ENCODE measurements at places on chromosomes 2 and 18.

DNA sequence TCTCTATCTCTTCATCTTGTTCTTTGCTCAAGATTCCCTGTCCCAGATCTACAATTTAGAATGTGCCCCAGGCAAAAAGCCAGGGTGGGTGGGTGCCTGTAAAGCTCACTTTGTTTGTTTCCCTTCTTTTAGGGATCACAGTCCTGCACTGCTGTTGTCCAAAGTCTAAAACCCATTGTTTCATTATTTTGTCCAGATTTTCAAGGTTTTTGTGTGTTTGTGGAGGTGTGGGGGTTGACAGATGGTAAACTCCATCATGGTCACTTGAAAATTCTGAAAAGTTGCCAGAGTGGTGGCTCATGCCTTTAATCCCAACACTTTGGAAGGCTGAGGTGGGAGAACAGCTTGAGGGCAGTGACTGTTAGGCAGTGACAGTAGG lies 41.5 kb downstream of the YES1 start:
- no peak for DNase-seq

- no peak for DNase-seq
Measured at GRCh38 chr2:39567507-39567906, 98.2 kb upstream of the TMEM178A start.

DNA sequence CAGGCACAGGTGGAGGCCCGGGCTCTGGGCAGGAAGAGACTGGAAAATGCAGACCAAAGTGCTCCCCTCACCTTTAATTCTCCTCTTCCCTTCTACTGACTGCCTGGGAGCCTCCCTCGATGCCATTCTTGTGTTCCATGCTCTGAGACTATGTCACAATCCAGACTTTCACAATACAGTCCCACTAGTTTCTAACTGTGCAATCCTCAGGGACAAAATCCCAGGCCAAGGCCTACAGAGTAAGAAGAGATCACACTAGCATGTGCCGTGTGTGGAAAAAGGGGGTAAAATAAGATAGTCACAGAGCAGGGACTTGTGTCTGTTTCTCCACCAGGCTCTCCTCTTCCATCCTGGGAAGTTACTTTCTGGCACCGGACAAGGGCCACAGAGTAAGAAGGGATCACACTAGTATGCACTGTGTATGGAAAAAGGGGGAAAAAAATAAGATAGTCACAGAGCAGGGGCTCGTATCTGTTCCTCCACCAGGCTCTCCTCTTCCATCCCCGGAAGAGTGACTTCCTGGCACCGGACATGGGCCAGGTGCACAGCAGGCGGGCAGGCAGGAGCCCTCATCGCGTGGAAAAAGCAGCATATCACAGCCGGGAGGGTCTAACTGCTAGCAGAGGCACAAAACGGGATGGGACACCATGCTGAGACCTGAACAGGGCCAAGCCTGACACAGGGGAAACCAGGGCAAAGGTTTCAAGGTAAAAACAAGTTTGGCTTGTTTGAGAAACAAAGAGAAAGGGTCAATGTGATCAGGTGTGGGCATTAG lies 9.6 kb downstream of the CYB5A start:
- no peak for DNase-seq

DNA sequence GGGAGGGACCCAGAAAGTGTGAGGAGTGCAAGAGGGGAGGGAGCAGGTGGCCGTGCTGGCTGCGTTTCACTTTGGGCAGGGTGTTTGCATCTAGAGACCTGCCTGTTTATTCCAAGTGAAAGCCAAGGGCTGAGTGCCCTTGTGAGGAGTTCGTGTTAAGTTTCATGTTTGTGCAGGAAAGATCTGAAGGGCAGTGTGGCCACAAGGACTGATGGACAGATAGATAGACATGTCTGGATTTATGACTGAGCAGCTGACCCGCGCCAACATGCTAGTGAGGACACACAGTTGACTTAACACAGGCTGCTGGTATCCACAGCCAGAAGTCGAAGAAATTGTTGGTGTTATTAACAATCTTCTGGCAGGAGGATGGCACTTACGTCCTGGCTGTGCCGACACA lies 387.6 kb upstream of the TNP1 start:
- no peak for DNase-seq

GRCh38 chr2:224882291-224883171 lies 159.7 kb downstream of the DOCK10 start:
- DNase-seq, result no peak

DNA sequence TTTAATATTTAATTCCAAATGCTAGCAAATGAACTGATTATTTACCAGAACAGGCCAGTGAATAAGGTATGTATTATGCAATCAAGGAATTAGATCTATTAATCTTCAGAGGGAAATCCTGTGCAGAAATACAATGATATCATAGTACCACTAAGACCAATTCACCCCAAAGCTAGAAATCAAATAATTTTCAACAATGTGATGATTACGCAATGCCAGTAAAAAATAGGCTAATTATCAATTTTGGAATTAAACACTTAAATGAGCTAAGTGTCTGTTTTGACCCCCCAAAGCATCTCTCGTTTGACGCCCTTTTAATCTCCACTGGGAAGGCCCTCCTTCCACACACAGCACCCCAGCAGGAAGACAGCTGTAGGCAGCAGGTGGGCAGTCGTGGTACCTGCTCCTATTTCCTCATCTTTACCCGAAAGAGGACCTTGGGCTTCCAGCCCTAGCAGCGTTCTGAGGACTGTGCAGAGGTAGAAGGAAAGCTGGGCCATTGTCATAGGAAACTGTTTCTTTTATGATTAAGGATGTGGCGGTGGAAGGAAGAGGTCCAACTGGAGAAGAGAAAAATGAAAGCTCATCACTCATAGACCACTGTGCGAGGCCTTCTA lies 84.7 kb downstream of the MBP start:
- no peak for DNase-seq

GRCh38 chr2:150228936-150229335 lies 258.5 kb downstream of the RND3 start:
- no peak for DNase-seq

GRCh38 chr18:74836296-74837139 lies 238.8 kb downstream of the ZNF407 start:
- peak; percentile 74 for DNase-seq

DNA sequence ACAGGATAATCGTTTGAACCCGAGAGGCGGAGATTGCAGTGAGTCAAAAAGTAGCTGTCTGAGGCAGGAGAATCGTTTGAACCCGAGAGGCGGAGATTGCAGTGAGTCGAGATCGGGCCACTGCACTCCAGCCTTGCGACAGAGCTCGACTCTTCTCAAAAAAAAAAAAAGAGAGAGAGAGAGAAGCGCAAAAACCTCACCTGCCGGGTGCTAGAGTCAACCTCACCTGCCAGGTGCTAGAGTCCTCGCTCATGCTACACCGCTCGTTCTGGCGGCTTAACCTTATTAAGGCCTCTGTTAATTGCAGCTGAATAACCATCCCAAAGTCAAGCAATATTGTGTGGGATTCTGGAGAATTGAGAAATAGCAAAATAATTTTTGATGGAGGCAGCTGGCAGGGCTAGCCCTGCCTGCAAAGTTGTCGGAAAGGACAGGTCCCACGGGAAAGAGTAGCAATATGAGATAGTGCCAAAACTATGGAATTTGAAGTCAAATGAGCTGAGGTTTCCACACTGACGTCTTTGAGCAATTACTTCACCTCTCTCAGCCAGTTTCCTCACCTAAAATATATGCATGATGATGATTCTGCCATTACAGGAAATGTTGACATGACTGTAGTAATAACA lies 644 bp upstream of the DYM start:
- DNase-seq, result peak; percentile 57

GRCh38 chr2:111705711-111706336 lies 178.2 kb downstream of the ANAPC1 start:
- peak; percentile 79 for DNase-seq

GRCh38 chr2:157269922-157270321 lies 12.4 kb downstream of the GALNT5 start:
- DNase-seq, result no peak

GRCh38 chr2:70766357-70767078 lies 1.5 kb downstream of the ADD2 start:
- peak; percentile 27 for DNase-seq

DNA sequence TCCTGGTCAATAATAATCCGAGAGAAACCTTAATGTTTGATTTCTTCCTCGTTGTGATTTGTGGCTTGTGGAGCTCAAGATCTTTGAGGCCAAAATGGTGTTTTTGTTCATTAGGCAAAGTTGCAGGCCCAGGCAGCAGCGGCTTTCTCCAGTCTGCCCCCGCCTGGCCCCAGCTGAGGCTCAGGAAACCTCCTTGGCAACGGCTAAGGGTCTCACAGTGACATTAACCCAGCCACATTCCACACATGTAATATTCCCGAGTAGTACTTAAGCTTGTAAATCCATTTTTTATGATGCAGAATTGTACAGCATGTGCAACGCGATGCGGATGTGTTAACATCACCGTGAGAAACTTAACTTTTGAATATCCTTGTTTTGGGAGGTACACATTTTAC lies 200.1 kb downstream of the BCL11A start:
- DNase-seq, result no peak

GRCh38 chr2:196480653-196481323 lies 158.7 kb upstream of the CCDC150 start:
- DNase-seq, result no peak

DNA sequence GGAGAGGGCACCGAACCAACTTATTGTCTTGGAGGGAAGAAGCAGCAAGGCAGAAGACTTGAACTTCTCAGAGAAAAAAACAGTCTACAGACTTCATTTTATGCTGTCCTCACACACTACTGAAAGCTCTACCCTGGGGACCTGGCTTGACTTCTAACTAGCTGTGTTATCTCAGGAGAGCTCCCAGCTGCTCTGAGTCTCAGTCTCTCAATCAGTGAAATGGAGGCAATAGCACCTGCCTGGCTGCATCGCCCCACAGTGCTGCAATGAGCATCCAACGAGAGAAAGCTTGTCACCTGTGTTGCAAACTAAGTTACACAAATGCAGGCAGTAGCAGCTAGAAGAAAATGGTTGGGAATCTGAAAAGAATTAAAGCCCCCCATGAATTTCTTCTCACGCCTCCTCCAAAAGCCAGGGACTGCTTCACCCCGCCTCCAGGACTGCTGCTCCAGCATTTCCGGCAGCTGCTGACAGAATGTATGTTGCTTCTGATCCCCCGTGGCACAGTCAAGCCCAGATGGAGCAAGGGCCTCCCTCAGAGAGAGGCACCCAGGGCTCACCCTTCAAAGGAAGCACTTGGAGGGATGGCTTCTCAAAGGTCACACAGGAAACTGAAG lies 116.3 kb downstream of the BCL11A start:
- DNase-seq, result no peak

DNA sequence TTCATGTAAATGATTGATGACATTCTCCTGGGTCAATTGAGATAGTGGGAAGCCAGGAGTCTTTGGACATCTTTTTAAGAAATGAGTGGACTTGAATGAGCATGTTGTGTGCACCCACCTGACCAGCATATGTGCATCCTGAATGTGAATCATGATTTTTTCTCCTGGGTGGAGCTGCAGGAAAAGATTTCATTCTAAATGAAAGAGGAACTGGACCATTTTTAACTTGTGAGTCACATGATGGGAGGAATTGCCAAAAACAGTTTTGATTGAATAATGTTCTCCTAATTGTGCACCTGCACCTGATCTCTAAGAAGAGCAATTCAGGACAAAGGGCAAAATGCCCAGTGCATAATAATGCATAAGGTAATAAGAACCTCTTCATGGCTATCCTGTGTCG lies 32.3 kb downstream of the COPS8 start:
- peak; percentile 50 for DNase-seq

DNA sequence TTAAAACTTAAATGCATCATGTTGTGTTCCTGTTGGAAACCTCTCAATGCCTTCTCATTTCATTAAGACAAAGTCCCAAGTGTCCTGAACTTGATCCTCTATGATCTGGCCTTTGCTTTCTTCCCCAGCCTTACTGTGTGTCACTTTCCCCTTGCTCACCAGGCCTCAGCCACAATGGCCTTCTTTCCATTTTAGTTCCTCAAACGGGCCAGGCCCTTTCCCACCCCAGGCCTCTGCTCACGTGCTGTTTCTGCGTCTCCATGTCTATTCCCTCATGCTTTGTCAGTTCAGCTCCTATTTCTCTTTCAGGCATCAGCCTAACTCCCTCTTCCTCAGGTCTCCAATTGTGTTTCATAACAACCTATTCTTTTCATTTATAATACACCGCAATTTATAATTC lies 19.5 kb downstream of the CXCR4 start:
- DNase-seq, result no peak

- no peak for DNase-seq
Measured at GRCh38 chr2:74448771-74449170, 6.1 kb upstream of the INO80B start.

DNA sequence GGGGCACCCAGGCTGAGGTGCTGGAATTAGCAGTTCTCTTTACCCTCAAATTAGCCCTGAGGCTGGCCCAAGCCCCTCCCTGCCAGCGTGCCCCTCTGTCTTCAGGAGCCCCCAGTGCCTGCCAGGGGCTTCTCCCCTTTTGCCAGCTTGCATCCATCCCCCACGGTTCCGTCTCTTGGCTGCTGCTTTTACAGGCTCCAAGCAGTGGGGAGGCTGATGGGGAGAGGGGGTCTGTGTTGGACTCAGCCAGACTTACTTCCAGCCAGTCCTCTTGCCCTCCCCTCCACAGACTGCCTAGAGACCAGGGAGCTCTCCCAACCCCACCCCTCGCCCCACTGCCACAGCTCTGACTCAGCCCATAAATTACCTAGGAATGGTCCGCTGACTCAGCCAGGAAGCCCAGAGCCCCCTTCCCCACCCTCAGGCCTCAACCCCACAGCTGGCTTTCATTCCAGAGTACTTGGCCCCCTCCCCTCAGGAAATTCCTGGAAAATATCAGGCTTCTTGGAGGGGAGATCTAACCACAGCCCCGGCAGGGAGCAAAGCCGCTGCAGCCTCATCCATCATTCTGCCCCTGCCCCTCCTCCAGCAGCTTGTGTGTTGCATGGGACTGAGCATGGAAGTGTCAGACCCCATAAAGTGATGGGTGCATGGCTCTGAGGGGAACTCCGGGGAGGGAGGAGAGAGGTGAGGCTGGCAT lies 184.6 kb downstream of the ZFP36L2 start:
- DNase-seq, result no peak

GRCh38 chr2:169491378-169491777 lies 12.1 kb downstream of the BBS5 start:
- DNase-seq, result no peak

- no peak for DNase-seq
Measured at GRCh38 chr18:9751371-9752031, 43.4 kb downstream of the RAB31 start.

GRCh38 chr2:46793423-46794416 lies 121.9 kb downstream of the MCFD2 start:
- DNase-seq, result no peak

Data from NCI-H1105 treated with DMSO at 0.1 percent for 48 hours (cell line).